ENCODE measurements at places on chromosomes 6 and 20. TPM values are rescaled to one million over a fixed set of nuclear protein-coding genes. Genes with fewer than 3 reads are reported as not detected.

DNA sequence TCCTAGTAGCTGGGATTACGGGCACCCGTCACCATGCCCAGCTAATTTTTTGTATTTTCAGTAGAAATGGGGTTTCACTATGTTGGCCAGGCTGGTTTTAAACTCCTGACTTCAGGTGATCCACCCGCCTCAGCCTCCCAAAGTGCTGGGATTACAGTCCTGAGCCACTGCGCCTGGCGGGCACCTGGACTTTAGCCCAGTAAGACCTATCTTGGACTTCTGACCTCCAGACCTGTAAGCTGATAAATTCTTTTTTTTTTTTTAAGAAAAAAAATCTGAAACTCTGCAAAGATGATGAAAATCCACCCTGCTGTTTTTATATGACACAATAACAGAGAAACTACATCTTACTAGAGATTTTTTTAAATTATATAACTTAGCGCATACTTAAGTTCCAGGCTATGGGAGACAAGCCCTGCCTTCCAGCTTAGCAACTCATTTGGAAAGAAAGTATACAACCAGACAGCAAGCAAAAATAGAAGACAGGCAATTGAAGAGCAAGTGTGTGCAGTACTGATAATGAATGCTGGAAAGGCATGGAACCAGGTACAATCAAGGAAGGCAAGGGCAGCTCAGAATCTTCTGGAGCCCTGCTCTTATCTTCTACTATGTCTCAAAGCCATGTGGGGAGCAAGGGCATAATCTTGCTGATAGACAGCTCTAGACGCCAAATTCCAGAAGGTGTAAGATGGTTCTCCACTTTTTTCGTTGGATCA lies 104.2 kb downstream of the CD83 start:
- DNase-seq = no peak

DNA sequence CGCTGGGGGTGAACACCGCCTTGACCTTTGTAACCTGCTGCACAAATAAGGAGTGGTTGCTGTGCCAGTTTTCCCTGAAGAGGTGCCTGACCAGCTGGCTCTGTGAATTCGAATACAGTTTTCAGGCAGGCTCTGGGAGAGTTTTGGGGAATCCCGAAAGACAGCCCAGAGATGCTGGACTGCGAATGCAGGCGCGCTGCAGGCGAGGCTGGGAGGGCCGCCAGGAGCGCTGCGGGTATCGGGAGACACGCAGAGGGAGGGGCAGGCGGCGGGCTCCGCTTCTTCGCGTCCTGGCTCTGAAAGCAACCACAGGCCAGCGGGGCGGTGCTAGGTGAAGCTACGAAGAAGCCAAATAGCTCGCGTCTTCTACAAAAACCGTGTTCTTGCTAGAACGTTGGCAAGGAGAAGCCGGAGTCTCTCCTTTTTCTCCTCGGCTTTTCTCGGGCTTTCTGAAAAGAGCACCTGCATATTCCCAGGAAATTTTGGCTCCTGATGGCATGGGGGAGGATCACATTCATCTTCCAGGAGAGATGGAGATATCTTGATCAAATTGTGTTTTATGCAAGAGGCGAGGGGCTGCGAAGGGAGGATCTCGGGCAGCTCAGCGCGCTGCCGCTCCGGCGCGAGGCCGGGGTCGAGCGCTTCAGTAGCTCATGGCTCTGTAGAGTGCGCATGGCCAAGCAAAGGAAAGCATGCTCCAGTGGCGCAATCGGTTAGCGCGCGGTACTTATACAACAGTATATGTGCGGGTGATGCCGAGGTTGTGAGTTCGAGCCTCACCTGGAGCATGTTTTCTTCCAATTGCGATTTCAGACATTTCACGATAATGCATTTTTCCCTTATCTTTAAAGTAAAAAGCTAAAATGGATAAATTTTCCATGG lies 158.1 kb upstream of the ZNF184 start:
- no peak for DNase-seq

OPRL1 gene
- total RNA-seq = 0.71 TPM

DNA sequence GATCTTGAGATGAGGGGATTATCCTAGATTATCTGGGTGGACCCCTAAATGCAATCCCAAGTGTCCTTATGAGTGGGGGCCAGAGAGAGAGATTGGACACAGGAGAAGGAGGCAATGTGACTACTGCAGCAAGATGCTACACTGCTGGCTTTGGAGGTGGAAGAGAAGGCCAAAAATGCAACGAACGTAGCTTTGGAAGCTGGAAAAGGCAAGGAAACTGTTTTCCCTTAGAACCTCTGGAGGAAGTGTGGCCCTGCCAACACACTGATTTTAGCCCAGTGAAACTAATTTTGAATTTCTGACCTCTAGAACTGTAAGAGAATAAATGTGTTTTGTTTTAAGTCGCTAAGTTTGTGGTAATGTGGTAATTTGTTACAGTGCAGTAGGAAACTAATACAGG lies 15.7 kb downstream of the PPARD start:
- DNase-seq = no peak

KAT14 gene
- 10.0 TPM for total RNA-seq

SOX18 gene
- 83.4 TPM for total RNA-seq

- DNase-seq = no peak
Observed at GRCh38 chr20:8145246-8146168, 13.4 kb downstream of the PLCB1 start.

DNA sequence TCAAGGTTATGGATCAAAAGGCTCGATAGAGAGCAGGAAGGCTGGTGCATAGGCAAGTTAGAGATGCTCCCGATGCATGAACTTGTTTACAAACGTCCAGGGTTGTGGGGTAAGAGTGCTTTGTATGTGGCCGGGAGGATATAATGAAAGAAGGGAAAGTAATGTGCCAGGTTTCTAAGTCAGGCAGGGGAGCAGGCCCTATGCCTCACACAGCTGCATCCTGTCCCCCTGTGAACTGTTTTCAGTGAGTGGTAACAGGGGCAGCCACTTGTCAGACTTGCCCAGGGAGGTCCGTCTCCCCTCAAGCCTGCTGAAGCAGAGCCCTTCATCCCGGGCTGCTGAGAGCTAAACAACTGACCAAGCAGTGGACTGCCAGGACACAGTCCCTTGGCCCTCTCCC lies 19.4 kb downstream of the KCNK5 start:
- DNase-seq = no peak

FLRT3 gene
- 3.1 TPM for total RNA-seq

DNA sequence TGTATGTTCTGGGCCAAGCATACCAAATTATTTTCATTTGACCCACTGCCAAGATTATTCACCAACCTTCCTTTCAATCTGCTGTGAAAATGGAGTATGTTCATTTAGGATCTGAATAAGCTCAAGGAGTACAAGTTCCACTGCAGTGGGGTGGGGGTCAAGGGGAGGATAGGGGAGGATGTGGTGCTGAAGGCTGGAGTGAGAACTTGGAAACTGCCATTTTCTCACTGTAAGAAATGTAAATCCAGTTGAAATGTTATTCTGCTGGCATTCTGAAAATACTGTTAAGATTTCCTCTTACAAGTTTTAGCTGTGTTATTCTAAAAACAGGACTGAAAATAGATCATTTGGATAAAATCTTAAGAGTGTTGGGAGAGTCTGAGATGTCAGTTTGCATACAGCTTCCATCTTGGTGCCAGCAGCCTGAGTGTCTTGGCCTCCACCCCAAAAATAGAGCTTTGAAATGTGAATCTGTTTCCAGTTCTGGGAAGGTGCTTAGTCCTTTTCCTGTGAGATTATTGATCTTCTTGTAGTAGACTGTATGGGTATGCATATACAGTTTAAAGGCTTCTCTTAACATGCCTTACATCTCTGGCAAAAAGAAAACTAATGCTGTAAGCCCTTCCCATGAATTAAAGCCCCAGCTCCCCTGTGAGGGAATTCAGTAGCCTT lies 84.3 kb downstream of the CTNNBL1 start:
- DNase-seq = no peak

MBOAT1 gene
- 5.1 TPM for total RNA-seq

PRDM13 gene
- total RNA-seq = not detected

GRCh38 chr20:10338426-10339180 lies 95.4 kb downstream of the MKKS start:
- DNase-seq = no peak

GRCh38 chr6:30511169-30511546 lies 21.8 kb downstream of the HLA-E start:
- DNase-seq = no peak

GRCh38 chr20:39290575-39290974 lies 328.4 kb downstream of the DHX35 start:
- no peak for DNase-seq

CALHM6 gene
- total RNA-seq = 3.9 TPM

FGD2 gene
- total RNA-seq = 15.5 TPM

DNA sequence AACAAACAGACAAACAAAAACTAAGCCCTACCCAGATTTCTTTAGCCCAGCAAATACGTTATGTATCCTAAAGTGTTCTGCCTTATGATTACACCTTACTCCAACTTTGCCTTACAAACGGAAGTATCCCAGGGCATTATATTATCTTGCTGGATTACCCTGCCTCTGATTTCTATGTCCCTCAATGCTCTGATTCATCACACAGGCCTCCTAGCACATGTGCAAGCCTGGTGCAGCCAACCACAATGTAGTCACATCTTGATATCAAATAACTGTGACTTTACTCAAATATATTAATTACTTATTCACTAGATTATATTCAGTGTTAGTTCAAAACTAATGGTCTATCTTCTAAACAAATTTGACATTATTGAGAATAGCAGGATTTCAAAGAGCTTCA lies 598.6 kb downstream of the TBC1D32 start:
- DNase-seq = no peak

GRCh38 chr20:52379723-52380336 lies 188.3 kb upstream of the ZFP64 start:
- peak; percentile 34 for DNase-seq

CCN6 gene
- total RNA-seq = not detected

SCRT2 gene
- not detected for total RNA-seq

GRCh38 chr6:39421383-39422225 lies 99.1 kb upstream of the KCNK16 start:
- DNase-seq = no peak

GRIK2 gene
- total RNA-seq = 5.0 TPM

DNA sequence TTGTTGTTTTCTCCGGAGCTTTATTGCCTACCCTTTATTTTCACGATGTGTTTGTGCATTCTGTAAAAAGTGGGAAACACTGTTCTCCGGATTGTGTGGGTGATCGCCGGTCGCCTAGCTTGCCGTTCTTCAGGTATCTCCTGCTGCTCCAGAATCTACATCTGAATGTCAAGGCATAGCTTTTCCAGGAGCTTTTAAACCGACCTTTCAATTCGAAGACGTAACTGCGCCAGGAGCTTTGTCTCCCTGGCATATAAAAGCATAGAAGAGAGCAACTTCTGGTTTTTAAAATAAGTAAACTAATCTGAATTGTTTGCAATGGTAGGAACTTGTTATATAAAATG lies 96.0 kb downstream of the HFE start:
- DNase-seq = no peak

FAM83C gene
- total RNA-seq = not detected

GRCh38 chr6:46377209-46377608 lies 114.0 kb downstream of the RCAN2 start:
- no peak for DNase-seq

DNA sequence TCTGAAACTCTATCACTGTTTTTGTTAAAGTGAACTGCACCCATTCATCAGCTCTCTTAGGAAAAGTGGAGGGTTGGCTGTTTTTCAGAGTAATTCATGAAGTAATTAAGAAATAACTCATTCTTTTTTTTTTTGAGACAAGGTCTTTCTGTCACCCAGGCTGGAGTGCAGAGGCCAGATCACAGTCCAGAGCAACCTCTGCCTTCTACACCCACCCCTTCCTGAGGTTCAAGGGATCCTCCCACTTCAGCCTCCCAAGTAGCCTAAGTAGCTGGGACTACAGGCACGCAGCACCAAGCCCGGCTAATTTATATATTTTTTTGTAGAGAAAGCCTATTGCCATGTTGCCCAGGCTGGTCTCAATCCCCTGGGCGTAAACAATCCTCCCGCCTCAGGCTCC lies 2.6 kb downstream of the ZNFX1 start:
- no peak for DNase-seq

JPH2 gene
- 93.5 TPM for total RNA-seq

GRCh38 chr6:74735304-74735703 lies 470.5 kb downstream of the COL12A1 start:
- no peak for DNase-seq

HUS1B gene
- total RNA-seq = not detected

PRELID3B gene
- 39.9 TPM for total RNA-seq

GRCh38 chr20:3843490-3843889 lies 3.1 kb upstream of the MAVS start:
- DNase-seq = no peak

TEAD3 gene
- total RNA-seq = 39.6 TPM

DNA sequence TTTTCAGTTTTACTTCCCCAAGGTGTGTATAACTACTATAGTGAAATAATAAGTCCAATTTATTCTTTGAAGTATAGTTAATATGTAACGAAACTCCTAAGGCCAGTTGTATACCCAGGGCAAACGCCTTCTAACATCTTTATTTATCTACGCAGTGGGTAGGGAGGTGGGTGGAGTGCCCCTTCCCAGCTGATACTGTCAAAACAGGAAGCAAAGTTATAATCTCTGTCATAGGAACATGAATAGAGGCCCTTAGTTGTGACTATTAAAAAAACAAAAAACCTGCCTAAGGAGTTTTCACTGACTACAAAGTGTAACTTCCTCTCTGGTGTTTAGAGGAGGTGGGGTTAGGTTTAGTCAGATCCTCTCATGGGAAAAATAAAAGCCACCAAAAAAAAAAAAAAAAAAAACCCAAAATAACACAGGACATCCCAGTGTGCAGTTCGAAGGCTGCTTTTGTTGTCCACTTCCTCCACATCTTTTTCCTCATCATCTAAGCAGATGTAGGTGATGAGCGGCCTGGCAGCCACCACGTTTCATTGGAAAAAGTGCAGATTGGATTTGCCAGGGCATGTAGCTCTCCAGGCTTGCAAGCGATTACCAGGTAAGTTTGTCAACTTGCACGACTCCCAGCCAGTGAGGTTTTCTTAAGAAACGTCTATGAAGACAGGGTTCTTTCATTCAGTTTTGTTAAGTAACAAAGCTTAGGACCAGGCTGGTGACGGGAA lies 58.7 kb downstream of the UTRN start:
- DNase-seq = no peak

- peak; percentile 30 for DNase-seq
Observed at GRCh38 chr6:145887969-145888368, 73.4 kb upstream of the FBXO30 start.

PBOV1 gene
- total RNA-seq = not detected

HLA-DOB gene
- total RNA-seq = 0.24 TPM

MYO6 gene
- 6.5 TPM for total RNA-seq

Data from left cardiac atrium (tissue), 4 donors.